ENCODE measurements at places on chromosomes 11 and 22.

DNA sequence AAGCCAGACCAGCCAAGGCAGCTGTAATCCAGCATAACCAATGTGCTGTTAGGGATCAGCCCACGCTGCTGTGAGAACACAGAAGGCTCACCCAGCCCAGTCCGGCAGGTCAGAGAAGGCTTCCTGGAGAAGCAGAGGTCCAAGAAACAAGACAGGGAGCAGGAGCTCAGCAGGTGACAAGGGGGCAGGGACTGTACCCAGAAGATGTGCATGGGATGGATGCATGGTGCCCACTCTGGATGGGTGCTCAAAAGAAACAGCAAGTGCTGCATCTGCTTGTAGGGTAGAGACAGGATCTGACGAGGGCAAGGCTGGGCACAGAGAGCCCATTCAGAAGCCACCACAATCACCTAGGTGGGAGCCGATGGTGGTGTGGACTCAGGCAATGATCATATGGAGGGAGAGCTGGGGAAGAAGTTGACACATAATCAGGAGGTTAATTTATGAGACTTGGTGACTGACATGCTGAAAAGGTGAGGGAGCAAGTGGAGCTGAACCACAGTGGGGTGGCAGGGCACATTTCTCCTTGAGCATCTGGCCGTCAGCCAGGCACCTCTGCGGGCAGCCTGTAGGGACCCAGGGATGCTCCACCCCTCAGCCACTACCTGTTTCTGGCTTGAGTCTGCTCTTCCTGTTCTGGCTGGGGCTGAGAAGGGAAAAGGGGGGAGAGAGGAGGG lies 102.3 kb upstream of the DRD2 start:
- peak; percentile 87 for DNase-seq

- no peak for DNase-seq
These were observed 13.3 kb upstream of the OR56B4 start for GRCh38 chr11:6094186-6094585.

DNA sequence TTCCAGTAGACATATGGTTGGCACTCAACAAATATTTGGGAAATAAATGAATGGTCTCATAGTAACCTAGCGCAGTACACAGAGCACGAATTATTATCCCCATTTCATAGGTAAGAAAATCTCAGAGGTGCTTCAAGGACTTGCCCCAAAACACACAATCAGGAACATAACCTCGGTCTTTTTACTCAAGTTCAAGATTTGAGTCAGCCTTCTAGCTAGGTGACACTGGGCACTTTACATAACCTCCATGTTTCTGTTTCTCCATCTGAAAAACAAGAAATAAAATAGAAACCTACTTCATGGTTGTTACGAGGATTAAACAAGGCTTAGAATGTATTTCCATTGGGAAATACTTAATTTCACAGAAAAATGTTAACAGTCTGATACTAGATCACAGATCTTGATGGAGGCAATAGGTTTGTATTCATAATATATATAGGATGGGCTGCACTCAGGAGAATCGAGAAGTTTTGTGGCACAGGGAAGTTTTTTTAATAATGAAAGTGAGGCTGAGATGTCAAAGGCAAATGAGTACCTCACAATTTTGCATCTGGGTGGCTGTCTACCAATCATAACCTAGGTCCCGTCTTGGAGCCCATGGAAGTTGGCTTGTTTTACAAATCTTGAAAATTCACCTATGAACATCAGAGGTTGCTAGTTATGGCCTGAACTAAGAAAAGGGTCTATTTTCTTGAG lies 147.4 kb upstream of the ZC3H12C start:
- DNase-seq: no peak

DNA sequence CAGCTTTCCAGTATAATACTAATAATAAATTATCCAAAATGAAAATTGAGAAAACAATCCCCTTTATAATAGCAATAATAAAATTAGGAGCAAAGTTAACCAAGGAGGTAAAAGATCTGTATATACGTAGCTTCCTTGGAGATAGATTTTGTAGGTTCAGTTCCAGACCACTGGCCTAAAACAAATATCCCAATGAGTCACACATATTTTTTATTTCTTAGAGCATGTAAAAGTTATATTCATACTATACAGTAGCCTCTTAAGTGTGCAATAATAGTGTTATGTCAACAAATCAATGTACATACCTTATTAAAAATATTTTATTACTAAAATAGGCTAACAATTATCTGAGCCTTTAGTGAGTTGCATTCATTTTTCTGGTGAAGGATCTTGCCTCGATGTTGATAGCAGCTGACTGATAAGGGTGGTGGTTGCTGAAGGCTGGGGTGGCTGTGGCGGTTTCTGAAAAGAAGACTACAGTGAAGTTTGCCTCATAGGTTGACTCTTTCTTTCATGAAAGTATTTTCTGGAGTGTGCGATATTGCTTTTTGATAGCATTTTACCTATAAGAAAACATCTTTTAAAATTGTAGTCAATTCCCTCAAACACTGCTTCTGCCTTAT lies 178.5 kb downstream of the ARHGAP42 start:
- no peak for DNase-seq

GRCh38 chr11:104152941-104153505 lies 10.9 kb downstream of the PDGFD start:
- DNase-seq: no peak

DNA sequence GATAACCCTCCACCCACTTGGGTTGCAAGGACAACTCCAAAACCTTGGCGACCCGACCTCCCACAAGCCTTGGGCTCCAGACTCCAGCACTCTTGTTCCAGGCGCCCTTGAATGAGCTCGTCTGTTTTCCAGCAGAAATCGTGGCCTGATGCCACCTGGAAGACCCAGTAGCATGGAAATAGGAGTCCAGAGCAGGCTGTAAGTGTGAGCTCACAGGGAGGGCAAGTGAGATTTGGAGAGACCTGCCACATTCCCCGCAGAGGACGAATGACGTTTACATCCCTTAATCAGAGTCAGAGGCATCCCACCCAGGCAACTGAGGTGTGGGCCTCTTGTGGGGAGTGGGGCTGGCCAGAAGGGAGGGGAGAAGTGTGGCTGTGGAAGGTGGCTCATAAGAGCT lies 71.9 kb downstream of the LDLRAD3 start:
- no peak for DNase-seq

DNA sequence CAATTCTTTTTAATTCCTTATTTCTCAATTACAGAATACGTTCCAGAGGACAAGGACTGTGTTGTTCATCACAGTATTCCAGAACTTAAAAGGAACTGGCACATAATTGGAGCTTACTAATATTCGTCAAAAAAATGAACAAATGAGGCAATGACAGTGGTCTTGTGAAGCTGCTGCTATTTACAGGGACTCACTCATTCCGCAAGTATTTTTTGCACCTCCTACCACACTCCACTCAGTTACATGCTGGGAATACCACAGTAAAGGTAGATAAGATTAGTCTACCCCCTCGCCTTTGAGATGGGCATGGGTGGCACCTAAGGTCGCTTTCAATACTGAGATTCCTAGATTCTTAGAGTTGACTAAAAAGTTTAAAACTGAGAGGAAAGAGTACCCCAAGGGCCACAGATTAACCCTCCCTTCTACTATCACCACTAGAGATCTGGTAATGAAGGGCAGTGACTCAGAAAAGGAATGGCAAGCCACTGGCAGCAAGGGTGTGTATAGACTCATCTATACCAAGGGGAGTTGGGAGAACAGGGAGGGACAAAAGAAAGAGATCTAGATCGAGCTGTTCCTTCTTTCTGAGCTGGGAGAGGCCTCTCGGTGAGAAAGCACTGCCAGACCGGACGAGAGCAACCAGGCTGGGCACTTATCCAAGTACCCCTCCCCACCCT lies 85.0 kb downstream of the RPL27A start:
- no peak for DNase-seq

- peak; percentile 39 for DNase-seq
These were observed 642 bp upstream of the C11orf58 start for GRCh38 chr11:16737818-16738192.

- no peak for DNase-seq
These were observed 27.5 kb upstream of the FBLN1 start for GRCh38 chr22:45475063-45475747.

DNA sequence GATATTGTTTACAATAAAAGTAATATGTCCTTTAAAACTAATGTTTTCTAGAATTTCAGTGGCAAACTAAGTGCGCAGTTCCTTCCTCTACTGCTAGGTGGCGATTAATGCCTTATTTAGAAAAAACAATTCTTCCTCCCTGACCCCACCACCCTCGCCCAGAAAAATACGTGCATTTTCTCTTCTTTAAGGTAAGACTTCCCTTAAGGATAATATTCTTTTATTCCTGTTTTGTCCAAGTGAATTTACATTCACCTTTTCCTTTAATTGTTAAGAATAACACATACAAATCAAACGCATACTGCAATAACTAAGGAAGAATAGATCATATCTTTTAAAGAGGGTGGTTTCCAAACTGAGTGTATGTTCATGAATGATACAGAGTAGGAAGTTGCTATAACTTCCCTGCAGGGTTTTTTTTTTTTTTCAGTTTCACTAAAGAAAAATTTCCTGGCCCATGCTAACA lies 17.0 kb upstream of the PSMA1 start:
- DNase-seq: peak; percentile 9

DNA sequence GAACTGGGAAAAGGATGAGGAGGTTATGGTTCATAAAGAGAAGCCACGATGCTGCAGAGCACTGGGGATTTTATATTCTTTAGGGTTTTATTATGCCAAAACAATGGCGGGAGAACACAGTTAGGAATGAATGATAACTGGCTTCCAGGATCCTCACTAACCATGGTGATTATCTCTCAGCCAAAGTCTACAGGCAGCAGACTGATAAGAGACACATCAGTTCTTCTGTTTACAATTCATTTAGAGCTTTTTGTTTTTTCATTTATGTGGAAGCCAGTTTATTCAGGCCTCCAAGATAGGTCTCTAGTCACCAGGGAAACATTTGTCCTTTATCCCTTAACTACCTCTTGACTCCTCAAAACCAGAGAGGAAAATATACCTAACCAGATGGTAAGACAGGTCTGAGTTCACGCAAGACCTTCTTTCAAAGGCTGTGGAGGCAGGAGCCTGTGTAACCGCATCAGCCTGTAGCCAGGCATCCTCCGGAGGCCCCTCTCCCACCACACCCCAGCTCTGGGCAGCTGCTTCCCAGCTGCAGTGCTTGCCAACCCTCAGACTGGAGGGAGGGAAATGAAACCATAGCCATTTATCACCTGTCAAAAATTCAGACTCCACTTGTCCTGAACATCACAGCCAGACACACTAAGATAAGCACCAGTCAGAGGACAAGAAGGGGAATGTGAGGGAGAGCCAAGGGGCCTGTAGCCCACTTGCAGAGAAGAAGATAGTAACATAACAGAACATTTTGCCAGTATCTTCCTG lies 57.2 kb upstream of the FAM181B start:
- peak; percentile 39 for DNase-seq
